Stimulated activated CD4-positive, alpha-beta T cell treated with anti-CD3 and anti-CD28 coated beads, TNF-alpha, amount 100 ng/mL, for 4 hours (primary cell): ENCODE measurements at places on chromosomes 7 and 10.

DNA sequence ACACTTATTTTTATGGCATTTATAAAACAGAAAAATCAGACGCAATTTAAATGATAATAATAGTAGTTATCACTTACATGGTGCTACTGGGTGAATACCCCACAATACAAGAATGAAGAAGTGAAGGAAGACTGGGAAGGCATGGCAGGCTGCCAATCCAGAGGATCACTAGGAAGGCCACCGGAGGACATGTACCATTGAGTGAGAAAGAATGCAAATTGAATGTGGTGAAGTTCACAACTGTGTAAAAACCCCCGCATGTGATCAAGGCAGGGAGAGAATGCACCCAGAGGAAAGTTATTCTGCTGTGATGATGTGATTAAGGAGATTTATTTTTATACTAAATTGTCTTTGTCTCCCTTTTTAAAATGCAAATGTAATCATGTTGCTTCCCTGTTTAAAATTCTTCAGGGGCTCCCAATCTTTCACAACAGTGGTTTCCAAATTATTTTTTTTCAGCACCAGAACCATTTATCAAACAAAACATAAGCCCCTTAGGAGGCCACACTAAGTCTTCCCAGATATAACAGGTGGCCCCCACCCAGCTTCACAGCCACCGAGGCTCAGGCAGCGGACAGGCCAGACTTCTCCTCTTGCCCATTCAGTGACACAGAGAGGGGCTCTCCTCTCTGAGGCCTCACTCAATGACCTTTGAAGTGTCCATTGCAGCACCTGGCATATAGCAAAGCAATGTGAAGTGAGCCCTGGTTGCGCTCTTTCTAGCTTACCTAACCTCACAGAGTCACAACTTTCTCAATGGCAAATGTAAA is 59.6 kb downstream of the FRMPD2 start:
- no peak for DNase-seq

DNA sequence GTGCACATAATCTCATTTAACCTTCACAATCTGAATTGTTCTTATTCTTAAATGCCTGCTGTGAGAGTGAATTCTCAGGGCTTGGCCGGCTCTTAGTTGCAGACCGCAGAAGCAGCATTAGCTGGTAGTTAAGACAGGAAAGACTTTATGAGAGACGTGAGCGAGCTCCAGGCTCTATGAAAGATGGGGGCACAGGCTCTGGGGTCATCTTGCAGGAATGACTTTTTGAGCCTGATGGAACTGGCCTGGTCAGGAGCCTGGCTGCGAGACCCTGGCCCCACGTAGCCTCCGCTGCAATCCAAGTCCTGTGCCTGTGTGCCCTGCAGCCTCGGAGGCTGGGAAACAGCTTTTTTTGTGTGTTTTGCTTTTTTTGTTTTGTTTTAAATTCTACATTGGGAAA is 958.8 kb upstream of the ZNF722 start:
- no peak for DNase-seq

- DNase-seq = no peak
These were observed 60.2 kb downstream of the DNAJB9 start for GRCh38 chr7:108629651-108630400.

- no peak for DNase-seq
These were observed 357.7 kb downstream of the PHF14 start for GRCh38 chr7:11331128-11332102.

DNA sequence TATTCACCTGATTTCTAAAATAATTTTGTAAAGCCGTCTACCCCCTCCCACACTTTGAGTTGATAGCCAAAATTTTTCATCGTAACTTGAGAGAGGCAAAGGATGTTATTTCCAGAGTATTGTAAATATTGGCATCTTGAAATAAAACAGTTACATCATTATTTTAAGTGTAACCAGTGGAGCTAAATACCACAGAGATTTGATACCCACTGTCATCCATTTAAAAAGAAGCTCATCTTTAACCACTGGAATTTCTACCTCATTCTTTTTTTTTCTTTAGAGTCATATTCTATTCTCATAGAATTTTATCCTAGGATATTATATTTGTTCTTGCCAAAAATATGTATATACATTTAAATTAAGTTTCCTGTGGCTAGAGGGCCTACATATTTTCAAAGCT is 48.6 kb downstream of the CAMK1D start:
- DNase-seq = no peak

DNA sequence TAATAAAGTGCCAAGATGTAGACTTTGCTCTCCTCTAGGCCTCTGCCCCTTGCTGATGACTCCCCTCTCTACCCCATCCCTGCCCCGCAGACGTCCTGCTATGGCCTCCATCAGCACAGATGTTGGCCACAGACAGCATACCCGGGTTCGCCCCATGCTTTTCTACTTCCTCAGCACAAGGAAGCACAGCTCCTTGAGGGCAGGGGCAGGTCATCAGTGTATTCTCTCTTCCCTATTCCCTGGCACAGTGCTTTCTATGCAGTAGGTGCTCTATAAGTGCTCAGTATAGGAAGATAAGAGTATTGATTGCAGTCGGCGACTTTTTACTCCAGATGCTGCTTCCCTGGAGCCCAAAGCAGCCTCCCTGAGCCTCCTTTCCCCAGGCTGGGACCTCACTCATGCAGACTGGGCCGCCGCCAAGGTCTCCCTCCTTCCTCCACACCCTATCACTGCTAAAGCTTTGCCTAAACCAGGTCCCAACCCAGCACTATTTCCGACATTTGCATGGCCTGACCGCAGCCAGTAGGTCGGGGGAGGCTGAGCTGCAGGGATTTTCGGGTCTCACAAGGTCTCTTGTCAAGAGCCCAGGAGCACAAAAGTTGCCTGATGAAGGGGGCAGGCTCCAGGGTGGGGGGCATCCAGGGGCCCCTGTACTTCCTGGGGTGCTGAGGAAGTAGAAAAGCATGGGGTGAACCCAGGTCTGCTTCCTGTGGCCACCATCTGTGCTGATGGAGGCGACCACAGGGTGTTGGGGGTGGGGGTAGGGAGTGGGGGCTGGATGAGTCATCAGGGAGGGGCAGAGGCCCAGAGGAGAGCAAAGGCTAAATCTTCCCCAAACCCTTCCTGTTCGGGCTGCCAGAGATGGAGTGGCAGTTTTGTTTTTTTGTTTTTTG is 8.0 kb downstream of the CALHM3 start:
- peak; percentile 37 for DNase-seq

GRCh38 chr7:70706204-70706603 is 425.7 kb upstream of the GALNT17 start:
- DNase-seq = no peak

GRCh38 chr10:52678611-52679010 is 94.0 kb downstream of the MBL2 start:
- DNase-seq = no peak

- no peak for DNase-seq
These were observed 355.6 kb downstream of the RNLS start for GRCh38 chr10:88227342-88228018.

DNA sequence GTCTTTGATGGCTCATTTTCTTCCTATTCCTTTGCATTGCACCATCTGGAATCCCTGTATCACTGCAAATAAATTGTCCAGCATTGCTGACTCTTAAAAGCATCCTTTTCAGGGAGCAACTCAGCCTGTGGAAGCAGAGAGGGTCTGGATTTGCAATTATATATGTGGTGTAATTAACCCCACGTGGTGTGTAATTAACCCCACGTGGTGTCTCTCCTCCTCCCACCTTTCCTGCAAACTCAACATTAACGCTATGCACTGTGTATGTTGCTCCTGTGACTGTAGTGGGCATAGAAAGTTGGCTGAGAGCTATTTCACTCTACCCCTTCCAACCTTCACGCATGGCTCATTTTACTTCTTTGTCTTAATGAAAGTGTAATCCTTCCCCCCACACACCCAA is 689.0 kb upstream of the COBL start:
- no peak for DNase-seq

DNA sequence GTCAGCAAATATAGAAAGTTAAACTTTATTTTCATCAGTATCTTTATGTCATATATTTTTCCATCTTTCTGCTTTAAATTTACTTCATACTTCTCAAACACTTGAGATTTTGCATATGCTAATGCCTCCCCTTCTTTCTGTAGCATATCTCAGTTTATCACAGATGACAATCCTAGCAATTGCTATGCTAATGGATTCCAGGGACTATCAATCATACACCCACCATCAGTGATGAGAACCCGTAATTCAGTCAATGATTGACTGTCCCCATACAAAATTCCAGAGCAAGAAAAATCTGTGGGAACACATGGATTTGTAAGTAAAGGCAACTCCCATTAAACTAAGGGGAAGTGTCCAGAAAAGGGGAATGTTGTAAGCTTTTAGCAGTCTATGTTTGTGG is 432.4 kb upstream of the SEMA3D start:
- DNase-seq = no peak

DNA sequence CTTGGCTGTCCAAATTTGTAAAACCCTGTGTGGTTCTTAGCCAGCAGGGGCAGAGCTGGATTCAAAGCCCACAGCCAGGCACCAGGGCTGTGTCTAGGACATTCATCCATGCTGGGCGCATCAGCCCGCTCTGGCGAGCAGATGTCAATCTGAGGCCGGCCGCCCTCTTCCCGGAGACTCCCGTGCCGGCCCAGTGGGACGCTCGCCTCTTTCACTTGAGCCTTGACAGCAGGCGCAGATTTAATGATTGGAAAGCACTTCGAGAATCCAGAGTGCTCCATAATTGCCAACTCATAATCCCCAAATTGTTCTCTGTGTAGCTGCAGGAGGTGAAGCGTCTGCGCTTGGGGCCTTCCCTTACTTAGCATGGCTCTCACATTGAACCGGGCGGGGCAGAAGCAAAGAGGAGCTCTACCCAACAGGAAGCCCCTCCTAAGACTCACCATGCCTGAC is 36.7 kb downstream of the SLIT1 start:
- DNase-seq = no peak

- no peak for DNase-seq
These were observed 1.9 kb upstream of the TRPV6 start for GRCh38 chr7:142887282-142888015.

DNA sequence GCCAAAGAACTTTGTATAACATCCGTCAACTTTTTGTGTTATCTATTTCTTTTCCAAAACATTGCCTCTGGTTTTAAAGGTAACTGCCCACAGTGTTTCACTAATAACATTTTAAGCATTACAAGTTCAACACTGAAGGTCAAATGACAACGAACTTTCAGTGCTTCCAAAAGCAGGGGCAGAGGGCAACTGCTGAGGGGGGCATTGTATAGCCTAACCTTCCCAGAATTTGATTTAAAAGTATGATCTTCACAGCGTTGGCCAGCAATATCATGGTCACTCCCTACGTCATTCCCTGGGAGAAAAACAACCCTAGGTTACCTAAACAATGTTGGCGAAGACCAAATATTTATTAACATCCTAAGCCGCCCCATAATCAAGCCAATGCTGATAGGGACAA is 2.5 kb upstream of the GOT1 start:
- no peak for DNase-seq

GRCh38 chr7:157559596-157560257 is 222.9 kb downstream of the DNAJB6 start:
- no peak for DNase-seq

GRCh38 chr10:6171881-6172695 is 30.6 kb upstream of the PFKFB3 start:
- no peak for DNase-seq

DNA sequence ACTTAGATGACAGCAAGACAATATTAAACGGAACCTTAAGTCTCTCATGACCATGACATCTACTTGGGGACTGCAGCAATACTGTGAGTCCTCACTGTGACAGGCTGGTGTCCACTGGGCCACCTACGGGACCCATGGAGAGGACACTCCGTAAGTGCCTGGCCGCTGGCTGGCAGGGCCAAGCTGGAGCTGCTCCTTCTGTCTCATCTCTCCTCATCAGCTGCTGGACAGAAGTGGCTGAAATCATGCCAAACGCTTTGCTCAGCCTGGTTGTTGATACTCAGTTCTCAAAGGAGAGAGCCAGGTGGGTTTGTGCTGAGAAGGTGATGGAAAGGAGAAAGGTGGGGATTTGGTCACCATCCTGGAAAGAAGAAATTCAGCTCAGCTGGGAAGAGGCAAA is 33.3 kb downstream of the AFAP1L2 start:
- no peak for DNase-seq

GRCh38 chr10:121268363-121268762 is 329.9 kb downstream of the FGFR2 start:
- no peak for DNase-seq

DNA sequence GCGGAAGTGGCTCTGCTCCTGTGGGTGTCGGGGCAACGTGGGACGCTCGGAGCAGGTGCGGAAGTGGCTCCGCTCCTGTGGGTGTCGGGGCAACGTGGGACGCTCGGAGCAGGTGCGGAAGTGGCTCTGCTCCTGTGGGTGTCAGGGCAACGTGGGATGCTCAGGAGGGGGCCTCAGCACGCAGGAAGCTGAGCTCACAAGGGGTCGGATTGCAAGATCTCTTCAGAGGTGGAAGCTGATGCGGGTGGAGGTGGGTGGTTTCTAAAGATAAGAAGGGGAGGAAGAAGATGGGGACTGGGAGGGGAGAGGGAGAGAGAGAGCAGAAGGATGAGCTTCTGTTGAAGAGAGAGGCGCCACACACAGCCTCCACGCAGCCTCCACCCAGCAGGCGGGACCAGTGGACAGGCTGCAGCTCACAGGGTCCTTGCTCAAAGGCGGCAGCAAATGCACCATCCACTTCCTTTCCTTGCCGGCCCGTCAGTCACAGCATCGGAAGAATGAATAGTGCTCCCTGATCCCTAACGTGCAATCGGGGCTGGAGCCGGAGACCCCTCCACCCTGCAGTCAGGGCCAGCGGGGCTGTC is 78.7 kb downstream of the PTPRN2 start:
- DNase-seq = no peak

DNA sequence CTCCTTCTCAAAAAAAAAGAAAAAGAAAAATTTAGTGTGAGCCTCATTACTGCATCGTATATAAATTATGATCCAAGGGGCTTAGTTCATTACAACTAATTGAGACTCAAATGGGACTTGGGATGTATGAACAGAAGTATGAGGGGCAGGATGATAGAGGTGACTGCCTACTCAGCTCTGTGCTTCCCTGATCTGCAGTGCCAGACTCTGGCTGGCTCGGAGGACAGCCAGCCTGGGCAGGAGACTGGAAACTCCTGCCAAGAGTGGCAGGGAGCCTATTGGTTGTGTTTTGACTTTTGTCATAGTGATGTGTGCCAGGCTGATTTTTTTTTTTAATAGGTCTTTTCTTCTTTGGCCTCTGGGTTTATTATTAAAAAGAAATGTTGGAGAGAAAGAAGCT is 73.8 kb upstream of the GTF2IRD1 start:
- no peak for DNase-seq

GRCh38 chr7:37062560-37062859 is 338.2 kb upstream of the AOAH start:
- DNase-seq = no peak

GRCh38 chr10:101562231-101562630 is 25.8 kb downstream of the POLL start:
- no peak for DNase-seq

GRCh38 chr7:107836237-107837144 is 33.5 kb upstream of the SLC26A3 start:
- DNase-seq = no peak

DNA sequence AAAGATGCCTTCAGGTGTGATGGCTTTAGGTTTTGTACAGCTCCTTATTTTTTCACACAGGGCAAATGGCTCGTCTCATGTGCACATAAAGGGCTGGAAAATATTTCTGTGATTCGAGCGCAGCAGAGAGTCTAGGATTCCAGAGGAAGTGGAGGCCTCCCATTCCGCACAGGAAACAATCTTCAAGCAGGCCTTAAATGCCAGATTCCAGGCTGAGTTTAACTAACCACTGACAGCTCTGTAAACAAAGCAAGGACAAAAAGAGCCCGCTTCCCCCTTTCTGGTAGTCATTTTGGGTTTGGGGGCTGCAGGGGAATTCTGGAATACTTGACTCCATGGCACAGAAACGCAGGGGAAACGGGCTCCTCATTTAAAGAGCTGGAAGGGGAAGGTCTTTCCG is 87.2 kb downstream of the CALD1 start:
- DNase-seq = no peak

GRCh38 chr10:116526219-116526618 is 19.5 kb upstream of the PNLIP start:
- no peak for DNase-seq
